ENCODE measurements at places on chromosomes 12 and 14.

DNA sequence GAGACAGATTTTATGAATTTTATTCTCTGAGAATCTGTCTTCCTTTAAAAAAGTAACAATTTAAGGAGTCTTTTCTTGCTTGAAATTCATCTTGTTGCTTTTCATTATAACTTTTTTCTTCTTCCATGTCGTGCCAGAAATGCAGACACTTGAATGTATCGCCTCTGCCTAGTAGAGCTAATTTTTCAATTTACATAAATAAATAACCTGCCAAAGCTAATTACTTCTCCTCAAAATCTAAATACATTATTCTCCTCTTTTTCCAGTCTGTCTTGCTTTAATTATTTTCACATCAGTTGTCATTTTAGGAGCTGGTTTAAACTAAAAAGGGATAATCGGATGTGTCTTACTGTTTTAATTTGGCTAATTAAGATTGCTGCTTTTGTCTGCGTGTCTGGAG, 711.1 kb upstream of the SEL1L start:
- no peak for DNase-seq

- DNase-seq = no peak
Measured at GRCh38 chr12:101604132-101604531, 9.4 kb downstream of the MYBPC1 start.

DNA sequence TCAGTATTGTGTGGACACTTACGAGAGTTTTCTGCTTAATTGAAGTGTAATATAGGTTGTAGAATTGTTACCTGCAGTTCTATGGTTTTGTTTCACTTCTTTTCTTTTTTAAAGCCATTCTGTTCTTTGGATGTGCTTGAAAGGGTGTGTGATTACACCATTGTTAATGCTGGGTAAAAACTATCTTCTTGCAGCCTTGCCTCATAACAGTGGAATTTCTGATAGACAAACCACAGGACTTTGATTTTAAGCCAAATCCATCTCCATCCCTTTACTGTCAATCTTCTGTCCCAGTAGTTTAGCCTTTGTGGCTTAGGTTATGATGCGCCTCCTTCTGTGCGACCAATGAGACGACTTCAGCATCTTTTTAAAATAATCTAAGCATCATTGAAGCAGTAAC, 182.3 kb downstream of the PELI2 start:
- peak; percentile 48 for DNase-seq

DNA sequence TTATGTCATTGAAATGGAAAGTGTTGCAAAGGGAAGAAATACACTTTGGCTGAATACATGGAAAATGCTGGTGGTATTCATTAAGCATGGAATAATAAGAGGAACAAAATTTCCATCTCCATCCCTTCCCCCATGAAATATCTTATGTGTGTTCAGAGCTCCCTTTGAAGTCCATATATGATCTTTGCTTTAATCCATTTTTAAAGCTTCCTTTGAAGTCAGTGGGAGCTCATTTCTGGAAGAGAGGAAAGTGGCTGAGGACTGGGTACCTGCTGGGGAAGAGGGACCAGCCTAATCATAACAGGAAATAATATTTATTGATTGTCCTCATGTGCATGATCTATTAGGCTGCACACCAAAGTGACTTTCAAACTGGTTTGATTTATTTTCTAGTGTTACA, 49.2 kb downstream of the AKAP6 start:
- DNase-seq = no peak

GRCh38 chr14:20546877-20547276, 14.0 kb downstream of the RNASE9 start:
- no peak for DNase-seq

GRCh38 chr14:98444077-98444476, 827.9 kb downstream of the BCL11B start:
- no peak for DNase-seq

DNA sequence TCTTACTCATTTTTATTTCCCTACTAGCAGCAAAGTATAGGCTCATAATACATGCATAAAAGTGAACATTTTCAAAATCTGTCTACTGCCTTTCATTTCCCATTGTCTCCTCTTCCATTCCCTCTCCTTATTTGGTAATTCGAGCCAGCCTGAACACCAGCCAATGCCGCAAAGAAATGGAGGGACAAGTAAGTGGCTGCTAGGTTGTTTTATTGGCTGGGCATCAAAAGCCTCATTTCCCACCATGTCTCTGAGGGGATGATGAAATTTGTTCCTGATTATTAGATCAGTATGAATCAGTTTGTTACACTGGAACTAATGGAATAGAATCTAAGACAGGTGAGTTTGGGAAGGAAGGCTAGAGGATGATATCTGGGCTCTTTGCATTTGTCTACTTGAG, 143.5 kb downstream of the KCNA5 start:
- DNase-seq = no peak

GRCh38 chr12:116155383-116155782, 122.1 kb downstream of the MED13L start:
- no peak for DNase-seq

GRCh38 chr12:41011939-41012338, 176.2 kb upstream of the PDZRN4 start:
- no peak for DNase-seq

DNA sequence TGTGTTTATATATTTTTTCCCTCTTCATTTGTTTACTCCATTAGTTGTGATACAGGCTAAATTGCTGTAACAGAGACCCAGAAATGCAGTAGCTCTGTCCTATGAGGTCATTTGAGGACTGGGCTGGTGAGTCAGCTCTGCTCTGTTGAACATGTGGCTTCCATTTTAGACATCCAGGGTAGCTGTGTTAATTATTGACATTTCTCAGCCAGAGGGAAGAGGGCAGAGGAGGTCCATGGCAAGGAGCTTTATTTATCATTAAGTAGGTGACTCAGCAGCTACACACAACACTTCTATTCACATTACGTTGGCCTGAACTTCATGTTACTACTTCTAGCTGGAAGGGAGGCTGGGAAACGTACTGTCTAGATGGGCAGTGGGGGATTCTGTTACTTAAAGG, 85.4 kb downstream of the PTCSC3 start:
- DNase-seq = peak; percentile 87

DNA sequence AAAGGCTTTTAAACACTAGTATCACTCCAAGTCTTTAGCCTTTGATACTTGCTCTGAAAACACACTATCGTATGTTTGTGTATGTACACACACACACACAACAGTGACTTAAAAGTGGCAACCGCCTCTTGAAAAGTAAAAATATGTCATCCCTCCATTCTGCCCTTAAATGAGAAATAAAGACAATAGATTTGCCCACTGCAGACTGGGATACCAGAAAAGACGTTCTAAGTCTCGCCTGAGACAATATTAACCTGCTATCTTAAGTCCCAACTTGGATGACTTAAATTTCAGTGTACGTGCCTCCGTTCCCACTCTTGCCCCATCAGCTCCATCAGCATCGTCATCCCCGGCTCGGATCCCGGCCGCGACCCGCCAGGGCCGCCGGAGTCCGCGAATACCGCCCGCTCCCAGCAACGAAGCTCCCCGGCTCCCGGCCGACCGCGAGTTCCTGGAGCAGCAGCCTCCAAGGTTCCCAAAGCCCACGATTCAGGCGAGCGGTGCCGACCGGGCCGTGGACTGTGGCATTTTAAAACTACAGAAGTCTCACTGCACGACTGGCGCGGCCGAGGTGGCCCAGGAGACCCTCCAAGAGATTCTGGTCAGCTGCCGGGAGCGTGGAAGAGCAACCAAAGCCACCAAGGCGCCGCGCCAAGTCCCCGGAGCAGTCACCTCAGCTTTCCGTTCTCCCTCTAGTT, 2.8 kb upstream of the ARID2 start:
- no peak for DNase-seq

DNA sequence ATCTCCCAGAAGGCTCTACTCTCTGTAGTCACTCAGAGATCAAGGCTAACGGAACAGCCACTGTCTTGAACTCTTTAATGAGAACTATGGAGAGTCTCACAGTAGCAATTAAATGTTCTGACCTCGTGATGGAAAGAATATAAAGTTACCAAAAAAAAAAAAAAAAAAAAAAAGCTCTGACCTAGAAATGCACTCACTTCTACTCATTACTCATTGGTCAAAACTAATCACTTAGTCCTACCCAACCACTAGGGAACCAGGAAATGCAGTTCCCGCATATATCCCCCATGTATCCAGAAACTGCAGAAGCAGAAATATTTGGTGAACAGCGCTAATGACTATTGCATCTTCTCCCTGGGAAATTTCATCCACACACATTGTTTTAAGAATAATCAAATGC, 29.5 kb upstream of the C12orf76 start:
- DNase-seq = no peak

DNA sequence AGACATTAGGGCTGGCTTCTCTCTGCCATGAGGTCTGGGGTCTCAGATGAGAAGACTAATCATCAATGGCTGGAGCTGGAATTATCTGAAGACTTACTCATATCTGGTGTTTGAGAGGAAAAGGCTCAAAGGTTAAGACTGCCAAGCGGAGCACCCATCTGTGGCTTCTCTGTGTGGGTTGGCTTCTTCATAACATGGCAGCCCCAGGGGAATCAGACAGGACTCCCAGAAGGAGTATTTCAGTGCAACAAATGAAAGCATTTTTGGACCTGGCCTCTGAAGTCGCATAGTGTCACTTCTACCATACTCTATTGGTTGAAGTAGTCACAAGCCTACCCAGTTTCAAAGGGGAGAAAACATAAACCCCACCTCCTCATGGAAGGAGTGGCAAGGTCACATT, 171.8 kb upstream of the KRR1 start:
- DNase-seq = no peak

DNA sequence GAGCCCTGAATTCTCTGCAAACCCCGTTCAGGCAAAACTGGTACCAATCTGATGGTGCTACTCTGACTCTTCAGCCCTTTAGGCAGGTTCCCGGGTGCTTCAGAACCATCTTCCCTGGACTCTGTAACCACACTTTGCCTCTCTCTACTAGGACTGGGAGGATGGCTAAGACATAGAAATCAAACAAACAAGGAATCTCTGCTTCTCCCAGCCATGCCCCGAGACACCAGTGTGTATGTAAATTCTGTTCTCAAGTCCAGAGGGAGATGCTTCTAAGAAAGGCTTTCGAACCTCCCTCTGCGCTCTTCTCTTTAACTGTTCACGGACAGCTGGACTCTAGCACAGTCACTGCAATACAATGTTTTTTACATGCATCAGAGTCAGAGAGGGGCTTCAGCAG, 1.9 kb upstream of the KCNK10 start:
- no peak for DNase-seq

- DNase-seq = no peak
Measured at GRCh38 chr14:64728856-64729255, 24.6 kb downstream of the PLEKHG3 start.

GRCh38 chr14:103136388-103137271, 13.4 kb downstream of the TNFAIP2 start:
- no peak for DNase-seq

- DNase-seq = no peak
Measured at GRCh38 chr12:57619434-57620244, 8.4 kb downstream of the ARHGEF25 start.

GRCh38 chr12:6635856-6636531, at the start of gene LPAR5:
LPAR5 (minus strand) TSS chr12:6635959; CDS start chr12:6621248, 14,711 bp downstream.
- DNase-seq = no peak

DNA sequence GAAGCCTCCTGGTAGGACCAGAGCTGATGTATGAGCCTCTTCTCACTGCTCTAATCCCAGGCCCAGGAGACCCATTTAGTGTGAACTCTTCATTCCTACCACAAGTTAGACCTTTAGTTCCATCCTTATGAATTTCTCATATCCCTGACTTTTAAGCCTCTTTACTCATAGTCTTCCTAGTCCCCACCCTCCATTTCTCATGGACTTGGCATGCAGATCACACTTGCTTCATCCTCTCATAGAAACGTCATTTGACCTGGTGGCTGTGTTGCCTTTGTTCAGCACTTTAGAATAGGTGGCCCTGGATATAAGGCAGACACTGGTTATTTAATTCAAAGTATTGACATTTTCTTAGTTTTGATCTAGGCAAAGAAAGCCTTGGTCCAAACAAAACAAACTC, 99.5 kb downstream of the SLC16A7 start:
- DNase-seq = no peak

GRCh38 chr12:68018315-68018714, 29.1 kb downstream of the IFNG-AS1 start:
- DNase-seq = no peak

DNA sequence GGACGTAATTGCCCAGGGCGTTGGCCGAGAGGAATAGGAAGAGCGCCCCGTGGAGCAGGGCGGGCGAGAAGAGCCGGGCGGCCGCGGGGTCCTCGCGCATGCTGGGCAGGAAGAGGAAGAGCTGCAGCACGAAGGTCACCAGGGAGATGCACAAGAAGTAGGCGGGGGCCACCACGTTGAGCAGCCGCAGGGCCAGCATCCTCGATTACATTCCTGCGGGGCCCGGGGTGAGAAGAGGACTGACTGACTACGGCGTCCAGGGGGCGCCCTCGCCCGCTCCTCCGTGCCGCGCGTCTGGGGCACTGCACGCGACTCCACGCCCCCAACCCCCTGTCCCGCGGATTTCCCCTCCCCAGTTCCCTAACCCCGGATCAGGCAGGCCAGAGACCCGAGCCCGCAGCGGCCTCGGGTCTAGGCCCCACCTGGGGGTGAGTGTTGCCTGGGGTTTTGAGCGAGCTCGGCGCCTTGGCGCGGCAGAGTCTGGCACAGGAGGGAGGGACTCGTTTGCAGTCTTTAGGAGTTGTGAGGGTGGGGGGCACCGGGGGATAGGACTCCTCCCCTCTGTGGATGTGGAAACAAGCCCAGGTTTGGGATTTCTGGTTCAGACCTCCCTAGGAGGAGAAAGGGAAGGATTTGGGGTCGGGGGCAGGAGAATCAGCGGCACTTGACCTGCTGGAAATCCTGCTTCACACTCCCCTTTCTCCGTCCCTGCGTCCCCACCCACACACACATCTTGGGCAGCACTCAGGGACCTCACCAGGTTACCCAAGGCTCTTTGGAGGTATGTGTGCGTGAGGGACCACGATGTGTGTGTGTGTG, 1.8 kb downstream of the ZDHHC22 start:
- DNase-seq = no peak

DNA sequence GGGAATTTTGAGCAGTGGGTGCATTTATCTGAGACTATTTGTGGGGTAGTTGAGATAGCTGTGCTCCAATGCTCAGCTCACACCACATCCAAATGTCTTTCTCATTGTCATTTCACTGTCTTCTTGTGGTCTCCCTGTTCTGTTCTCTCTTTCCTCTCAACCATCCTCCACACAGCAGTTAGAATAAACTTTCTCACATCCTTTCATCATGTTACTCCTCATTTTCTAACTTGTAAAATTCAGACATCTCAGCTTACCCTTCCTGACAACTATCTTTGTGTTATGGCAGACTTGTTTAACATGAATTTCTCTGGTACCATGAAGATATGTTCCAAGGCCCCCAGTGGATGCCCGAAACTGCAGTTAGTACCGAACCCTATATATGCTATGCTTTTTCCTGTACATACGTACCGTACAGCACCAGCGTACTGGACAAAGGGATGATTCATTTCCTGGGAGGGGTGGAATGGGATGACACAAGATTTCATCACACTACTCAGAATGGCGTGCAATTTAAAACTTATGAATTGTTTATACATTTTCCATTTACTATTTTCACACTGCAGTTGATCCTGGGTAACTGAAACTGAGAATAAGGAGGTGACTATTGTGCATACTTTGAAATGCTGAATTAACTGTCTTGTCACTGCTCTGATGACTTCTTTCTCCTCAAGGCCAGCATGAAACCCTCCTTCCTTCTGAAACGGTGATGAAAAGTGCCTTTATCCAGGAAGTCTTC, 177.1 kb upstream of the SLC38A2 start:
- no peak for DNase-seq

- DNase-seq = no peak
Measured at GRCh38 chr12:32448586-32448985, 49.2 kb downstream of the FGD4 start.
